ENCODE measurements at places on chromosomes 1 and 21.

- DNase-seq: no peak
Observed at GRCh38 chr1:94754570-94754969, 65.6 kb upstream of the SLC44A3 start.

GRCh38 chr1:209557221-209557620 lies 26.3 kb upstream of the CAMK1G start:
- DNase-seq: no peak

GRCh38 chr1:5779608-5780323 lies 212.5 kb downstream of the NPHP4 start:
- no peak for DNase-seq

DNA sequence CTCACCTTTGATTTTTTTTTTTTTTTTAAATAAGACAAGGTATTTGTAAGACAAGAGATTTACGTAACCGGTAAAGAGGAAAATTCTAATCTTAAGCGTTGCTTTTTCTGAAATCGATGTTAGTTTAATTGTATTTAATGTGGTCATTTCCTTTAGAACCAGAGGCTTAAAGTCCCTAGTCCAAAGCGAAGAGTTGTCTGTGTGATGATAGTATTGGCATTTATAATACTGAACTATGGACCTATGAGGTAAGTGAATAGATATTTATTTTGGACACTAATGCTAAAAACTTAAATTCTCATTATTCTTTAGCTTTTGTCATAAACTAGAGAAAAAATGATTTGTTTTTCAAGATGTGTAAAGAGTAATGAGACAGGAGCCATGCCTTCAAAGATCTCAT lies 54.8 kb downstream of the ATF6 start:
- no peak for DNase-seq

- DNase-seq: no peak
Observed at GRCh38 chr21:28298251-28298672, 694.4 kb downstream of the LTN1 start.

DNA sequence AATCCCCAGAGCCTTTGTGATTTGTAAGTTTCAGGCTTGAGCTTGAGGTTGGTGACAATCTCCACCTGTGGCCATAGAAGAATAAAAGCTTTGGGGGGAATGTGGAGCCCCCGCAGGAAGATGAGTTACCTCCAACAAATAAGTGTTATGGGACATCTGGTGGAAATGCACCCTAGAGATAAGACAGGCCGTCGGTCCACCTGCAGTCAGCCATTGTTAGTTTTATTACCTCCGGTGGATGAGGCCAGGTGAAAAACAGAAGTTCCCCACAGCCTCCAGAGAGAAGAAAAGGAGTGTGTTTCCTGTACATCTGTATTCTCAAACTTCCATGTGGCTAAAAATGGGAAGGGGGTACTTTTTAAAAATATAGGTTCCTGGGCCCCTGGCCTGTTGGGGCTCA lies 137.4 kb downstream of the KAZN start:
- DNase-seq: no peak

GRCh38 chr1:39076127-39076798 lies 50.1 kb downstream of the NDUFS5 start:
- no peak for DNase-seq

- no peak for DNase-seq
Observed at GRCh38 chr21:15604413-15604812, 125.4 kb upstream of the USP25 start.

GRCh38 chr21:35677298-35677841 lies 383.0 kb downstream of the SETD4 start:
- no peak for DNase-seq

DNA sequence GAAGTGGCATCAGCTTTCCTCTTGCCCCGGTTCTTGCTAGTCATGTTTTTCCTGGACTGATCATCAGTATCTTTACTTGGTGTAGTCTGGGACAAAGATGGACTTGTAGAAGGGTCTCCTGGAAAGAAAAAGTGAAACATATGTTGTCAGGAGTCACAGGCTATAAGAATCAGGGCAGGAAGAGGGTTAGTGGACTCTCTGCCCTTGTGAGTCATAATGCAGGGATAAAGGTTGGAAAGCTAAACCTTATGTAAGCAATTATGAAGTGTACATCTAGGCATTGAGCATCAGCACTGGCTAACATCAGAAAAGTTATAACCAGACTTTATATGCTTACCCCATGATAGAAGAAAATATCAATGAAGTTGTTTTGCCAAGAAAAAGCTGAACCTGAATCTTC lies 51.2 kb downstream of the XKR8 start:
- no peak for DNase-seq

DNA sequence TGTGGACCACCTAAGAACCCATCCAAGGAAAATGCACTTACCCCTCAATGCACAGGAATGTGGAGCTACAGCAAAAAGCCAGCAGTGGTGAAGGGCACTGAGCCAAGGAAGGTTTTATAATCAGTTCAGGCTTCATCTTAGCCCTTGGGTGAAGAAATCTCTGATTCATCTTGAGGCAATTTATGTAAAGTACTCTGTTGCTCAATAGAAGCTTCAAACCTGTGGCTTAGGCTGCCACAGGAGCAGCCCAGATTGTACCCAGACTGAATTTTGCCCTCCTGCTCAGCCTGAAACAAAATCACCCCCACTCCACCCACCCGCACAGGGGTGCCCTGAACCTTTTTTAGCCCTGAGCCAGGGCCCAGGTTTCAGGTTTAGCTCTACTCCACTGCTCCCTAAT lies at the start of gene S100A12:
Gene S100A12 (minus strand): TSS at position 111 of the 400 bp plus-strand sequence. CDS start 1,029 bp downstream, outside the sequence.
- no peak for DNase-seq

DNA sequence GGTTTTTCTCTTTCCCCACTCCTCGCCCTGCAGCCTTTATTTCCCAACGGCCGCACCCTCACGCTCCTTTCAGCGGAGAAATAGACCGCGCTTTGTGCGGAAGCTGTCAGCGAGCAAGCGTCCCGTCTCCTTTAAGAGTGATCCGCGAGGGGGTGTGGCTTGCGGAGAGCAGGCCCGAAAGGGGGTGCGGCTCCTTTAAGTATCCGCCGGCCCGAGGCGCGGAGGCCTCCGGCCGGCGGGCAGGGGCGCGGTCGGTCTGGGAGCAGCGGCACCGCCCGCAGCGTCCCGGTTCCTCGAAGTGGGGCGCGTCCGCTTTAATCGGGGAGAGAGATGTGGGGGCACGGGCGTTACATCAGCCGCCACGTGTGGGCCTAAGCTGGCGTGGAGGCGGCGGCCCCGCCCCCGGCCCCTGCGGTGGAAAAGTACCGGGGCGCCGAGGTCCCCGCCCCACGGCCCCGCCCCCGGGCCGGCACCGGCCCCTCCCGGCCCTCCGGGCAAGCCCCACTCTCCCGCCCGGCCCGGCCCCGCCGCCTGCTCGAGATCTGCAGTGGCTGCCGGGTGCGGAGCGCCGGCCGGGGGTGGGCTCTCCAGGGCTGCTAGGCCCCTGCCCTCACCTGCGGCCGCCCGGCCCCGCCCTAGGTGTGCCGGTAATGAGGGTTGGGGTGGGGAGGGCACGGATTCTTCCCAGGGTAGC lies 1.2 kb downstream of the SLC6A9 start:
- peak; percentile 73 for DNase-seq

GRCh38 chr1:36879613-36880012 lies 154.7 kb downstream of the GRIK3 start:
- DNase-seq: no peak

- DNase-seq: no peak
Observed at GRCh38 chr21:14699433-14700407, 153.6 kb upstream of the SAMSN1 start.

DNA sequence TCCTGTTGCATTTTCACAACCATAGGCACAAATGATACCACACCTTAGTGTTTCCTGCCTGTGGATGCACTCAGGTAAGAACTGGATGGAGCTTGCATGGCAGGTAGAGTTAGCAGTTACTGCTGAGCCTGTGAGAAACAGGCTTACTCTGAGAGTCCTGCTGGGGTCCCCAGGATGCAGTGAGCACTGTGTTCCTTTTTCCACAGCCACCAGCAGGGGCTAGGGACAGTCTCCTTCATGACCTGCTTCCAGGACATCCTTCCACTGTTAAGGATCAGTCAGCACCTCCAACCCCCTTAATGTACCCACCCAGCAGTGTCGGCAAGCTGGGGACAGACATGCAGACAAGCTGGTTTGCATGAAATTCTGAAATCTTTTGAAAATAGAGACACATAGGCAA lies 16.3 kb downstream of the CAPN8 start:
- no peak for DNase-seq

GRCh38 chr1:198775606-198776005 lies 136.8 kb downstream of the PTPRC start:
- no peak for DNase-seq

- DNase-seq: no peak
Observed at GRCh38 chr1:39927538-39927937, 25.8 kb upstream of the MYCL start.

GRCh38 chr21:45432575-45433255 lies 27.8 kb downstream of the COL18A1 start:
- no peak for DNase-seq

GRCh38 chr1:91650764-91651163 lies 150.1 kb downstream of the CDC7 start:
- DNase-seq: no peak

DNA sequence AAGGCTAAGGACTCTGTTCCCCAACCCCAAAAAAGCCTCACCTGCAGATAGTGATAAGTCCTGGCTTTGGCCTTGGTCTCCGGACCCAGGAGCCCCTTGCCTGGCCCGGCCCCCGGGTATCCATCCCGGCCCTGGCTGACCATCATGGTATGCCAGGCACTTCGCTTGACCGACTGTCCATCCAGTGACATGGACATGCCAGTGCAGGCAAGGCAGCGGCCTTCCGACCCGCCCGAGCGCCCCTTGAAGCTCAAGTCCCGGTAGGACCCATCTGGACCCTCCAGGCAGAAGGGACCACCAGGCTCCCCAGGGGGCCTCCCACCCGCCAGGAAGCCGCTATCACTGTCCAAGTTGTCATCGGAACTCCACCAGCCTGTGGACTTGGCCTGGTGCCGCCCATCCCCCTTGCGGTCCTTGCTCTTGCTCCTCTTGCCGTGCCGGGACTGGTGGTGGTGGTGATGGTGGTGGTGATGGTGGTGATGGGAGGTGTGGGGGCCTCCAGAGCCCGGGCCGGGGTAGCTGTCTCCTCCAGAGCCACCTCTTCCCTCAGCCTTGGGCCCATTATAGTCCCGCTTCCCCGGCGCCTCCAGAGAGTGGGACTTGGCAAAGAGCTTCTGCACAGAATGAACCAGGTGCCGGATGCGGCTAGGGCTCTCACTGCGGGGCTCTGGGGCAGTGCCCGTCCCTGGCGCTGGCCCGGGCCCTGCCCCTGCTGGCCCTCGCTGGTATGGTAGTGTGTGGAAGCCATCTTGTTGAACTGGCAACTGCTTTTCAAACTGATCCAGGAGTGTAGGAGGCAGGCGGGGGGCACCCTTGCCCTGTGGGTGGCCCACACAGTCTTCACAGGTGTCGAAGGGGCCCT lies 25.0 kb downstream of the DLGAP3 start:
- no peak for DNase-seq

DNA sequence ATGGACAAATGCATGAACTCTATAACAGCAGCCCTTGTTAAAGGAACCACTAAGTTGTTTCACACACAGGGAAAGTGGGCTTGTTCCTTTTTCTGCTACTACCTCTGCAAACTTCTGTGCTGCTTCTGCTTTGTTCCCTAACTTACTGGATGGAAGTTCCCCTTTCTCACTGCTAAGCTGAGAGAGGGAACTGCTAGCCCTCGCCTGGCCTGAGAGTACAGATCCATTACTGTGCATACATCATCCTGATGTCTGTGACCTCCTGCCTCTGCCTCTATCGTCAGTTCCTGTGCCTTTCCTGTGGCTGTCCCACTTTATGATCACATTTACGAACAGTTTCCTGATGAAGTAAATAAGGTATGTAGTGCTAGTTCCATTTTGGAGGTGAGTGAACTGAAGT lies 3.5 kb downstream of the GNAT2 start:
- no peak for DNase-seq

DNA sequence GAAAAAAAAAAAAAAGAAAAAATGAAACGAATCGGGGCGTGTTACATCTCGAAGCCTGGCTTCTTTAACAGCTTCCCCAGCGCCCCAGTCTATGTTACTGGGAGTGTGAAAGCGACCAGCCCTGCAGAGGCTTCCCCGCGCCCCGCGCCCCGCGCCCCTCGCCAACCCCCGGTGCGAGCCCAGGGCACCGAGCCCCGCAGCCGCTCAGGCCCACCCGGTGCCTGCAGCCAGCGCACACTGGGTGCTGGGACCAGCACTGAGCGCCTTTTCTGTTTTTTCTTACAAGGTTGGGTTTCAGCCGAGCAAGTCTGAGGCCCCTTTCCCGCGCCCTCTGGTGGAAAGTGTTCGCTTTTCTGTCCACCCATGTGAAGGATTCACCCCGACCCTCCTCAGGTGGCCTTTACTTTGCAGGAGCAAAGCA lies 42.1 kb upstream of the ZNF496 start:
- peak; percentile 53 for DNase-seq

- no peak for DNase-seq
Observed at GRCh38 chr1:21763694-21764419, 19.1 kb downstream of the USP48 start.

DNA sequence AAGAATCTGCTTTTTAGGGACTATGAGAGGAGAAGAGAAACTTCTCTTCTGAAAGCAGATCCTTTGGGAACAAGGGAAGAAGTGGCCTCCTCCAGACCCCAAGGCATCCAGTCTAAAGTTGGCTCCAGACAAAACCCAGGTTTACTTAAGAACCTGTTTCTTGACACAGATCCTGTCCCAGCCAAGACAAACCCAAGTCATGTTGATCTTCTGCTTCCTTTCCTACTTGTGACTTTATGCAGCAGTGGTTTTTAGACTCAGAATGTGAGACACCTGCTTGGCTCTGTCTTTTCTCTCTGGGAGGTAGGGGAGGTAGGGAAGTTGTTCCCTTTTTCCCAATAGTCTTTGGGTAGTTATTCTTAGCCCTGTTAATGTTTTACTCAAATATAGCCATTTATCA lies 38.3 kb downstream of the ELAPOR1 start:
- no peak for DNase-seq

- no peak for DNase-seq
Observed at GRCh38 chr1:41640756-41641474, 156.4 kb upstream of the EDN2 start.

GRCh38 chr1:171501305-171502024 lies 16.1 kb downstream of the PRRC2C start:
- no peak for DNase-seq

DNA sequence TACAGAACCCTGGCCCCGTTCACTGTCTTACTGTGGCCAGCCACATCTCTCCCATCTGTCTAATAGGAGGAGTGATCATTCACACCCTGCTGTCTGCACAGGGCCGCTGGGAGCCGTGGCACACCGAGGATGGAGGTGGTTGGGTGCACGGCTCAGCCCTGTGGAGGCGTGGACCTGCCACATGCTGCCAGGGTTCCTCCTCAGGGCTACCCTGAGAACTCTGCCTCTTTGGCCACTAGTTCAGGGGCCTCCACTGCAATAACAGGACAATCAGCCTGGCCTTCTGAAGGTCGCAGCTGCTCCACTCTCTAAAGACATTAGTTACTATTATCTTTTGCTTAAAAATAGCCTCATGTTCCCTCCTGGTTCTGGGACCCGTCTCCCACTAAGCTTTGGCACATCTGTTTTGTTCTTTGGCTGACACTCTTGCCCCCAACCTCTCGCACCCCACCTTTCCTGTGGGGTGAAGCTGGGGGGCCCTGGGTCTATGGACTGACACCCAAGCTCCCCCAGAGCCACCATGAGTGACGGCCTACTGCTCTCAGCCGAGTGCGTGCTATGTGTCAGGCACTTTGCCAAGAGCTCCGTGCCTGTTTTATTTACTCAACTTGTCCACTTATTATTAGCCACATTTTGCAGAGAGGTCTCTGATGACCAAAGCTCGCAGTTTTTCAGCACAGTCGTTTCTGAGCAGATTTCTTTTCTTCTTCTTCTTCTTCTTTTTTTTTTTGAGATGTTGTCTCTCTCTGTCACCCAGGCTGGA lies 66.3 kb downstream of the ARHGEF10L start:
- DNase-seq: no peak
